ENCODE measurements at places on chromosomes 2 and 18.

GRCh38 chr18:52183107-52183506, 156.9 kb upstream of the DCC start:
- DNase-seq: no peak

DNA sequence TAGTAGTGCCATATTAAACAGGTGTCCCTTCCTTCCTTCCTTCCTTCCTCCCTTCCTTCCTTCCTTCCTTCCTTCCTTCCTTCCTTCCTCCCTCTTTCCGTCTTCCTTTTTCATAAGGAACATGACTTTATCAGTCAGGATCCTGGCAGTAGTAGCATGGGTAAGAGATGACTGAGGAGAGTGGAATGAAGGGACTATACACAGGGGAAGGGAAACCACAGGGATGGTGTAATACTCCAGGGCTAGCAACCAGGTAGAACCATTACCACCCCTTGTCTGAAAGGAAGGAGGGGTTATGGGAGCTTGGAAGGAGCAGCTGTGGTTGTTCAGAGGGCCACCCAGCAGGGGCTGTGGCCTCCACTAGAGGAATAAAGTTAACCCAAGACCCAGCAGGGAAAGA, 23.2 kb upstream of the KDM3A start:
- DNase-seq: no peak

- DNase-seq: no peak
Observed at GRCh38 chr2:134155134-134155533, 98.7 kb upstream of the MGAT5 start.

DNA sequence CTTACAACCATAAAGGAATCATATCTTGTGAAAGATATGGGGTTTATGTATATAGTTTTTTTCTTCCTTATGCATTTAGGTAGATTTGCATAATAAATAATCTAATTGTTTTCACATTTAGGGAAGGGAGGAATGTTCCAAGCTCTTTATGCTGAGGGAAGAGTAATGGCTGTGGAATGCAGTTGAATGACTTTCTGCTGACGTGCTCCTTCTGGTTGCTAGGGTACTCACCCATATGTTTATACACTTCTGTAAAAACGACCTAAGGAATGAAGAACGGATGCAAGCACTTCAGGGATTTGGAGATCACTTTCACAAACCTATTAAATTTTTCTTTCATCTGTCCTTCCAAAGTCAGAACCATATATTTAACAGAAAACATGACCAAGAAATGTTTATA, 29.2 kb upstream of the PPP4R1 start:
- DNase-seq: no peak

DNA sequence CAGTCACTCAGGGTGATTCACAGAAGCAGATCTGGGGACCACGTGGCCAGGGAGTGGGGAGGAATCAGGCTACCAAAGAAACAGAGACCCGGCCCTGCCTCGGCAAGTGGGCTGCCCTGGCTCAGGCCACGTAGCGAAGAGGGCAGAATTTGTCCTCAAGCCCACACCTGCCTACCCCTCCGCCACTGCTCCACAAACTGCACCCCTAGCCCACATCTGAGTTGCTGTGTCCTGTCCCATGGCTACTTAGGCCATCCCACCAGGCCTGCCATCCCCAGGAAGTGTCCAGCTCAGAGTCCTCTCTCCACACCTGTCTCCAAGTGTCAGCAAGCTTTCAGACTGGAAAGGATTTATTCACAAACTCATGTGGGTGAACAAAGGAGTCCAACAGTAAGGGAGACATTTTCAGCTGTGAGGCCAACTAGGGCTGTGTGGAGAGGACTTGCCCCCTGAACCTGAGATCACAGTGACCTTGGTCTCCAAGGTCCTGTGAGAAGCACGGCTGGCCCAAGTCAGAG, 31.7 kb upstream of the ASPRV1 start:
- DNase-seq: no peak

DNA sequence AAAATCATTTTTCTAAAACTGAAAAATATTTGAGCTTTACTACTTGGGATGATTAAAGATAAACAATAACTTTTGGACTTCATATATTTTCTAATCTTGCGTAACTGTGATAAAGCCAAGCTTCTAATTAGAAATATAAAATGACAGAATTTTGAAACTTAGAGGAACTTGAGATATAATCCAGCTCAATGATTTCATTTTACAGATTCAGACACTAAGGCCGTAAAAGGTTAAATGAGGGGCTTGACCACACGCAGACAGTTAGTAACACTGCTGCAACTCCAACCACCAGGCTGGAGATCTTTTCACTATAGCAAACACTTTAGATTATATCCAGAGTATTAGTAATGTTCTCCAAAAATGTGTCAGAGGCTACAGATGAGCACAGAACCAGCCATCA, 445.5 kb downstream of the ZEB2 start:
- DNase-seq: no peak

DNA sequence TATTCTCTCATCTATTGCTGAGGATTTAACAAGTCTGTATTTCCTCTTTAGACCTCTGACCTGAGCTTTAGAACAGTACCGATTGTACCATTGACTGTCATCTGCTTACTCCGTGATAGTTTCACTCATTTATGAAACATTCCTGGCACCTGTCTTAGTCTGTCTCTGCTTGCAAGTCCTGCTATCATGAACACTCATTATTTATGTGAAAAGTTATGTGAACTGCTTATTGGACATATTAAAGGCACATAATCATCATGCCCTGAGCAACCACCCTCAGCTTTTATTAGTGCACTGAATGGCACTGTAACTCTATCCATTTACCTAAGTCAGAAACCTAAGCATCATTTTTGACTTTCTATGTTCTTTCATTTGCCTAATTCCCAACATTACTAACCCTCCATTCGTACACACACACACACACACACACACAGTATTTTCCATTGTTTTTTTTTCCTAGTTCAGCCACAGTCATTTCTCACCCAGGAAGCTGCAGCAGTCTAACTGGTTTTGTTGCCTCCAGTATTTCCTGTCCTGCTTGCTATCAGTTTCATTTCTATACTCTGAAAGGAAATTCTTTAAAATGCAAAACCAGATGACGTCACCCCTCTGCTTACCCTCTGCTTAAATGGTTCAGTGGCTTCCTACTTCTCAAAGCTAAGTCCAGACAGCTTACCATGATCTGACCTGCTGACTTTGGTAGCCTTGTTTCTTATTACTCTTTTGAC, 146.1 kb downstream of the HAUS1 start:
- DNase-seq: peak; percentile 24

- DNase-seq: no peak
Observed at GRCh38 chr2:183227176-183227575, 102.9 kb downstream of the NUP35 start.

DNA sequence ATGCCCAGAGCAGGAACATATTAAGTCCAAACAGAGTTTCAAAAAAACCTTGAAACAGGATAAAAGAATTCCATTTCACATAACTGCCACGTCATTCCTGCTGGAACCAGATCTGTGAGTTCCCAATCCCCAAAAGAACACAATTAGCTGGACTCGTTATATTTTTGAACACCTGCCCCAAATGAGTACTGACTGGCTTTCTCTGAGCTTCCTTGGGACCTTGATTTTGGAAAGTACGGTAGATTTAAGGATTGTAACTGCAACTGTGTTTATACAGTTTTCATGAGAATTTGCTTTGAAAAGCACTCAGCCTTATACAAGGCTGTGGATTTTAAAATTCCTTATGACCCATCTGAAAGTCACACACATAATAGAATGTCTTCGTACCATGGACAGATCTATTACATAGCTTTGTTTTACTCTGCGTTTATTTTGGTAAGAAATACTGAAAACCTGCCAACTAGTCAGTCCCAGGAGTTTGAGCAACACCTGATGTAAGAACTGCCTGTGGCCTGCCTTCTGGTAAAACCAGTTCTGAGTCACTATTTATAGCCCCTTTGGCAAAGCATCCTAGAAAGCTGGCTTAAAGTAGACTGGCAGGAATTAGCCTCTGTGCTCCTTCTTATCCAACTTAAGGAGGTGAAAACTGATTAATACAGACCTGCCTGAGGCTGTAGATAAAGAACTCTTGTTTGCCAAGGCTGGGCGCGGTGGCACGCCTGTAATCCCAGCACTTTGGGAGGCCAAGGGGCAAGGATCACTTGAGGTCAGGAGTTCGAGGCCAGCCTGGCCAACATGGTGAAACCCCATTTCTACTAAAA, 48.1 kb downstream of the MERTK start:
- DNase-seq: no peak

GRCh38 chr18:25457601-25458000, 105.6 kb upstream of the ZNF521 start:
- no peak for DNase-seq

GRCh38 chr18:22524783-22525182, 107.1 kb upstream of the CTAGE1 start:
- DNase-seq: no peak

GRCh38 chr2:30233271-30234009, 2.1 kb downstream of the LBH start:
- no peak for DNase-seq

GRCh38 chr2:88146590-88146989, 18.7 kb upstream of the FABP1 start:
- no peak for DNase-seq

- peak; percentile 11 for DNase-seq
Observed at GRCh38 chr18:12598181-12598930, 59.6 kb downstream of the SPIRE1 start.

- no peak for DNase-seq
Observed at GRCh38 chr2:183195998-183196409, 71.8 kb downstream of the NUP35 start.

Measured in naive thymus-derived CD8-positive, alpha-beta T cell (primary cell).